ENCODE measurements at places on chromosomes 6 and 20. TPM values are rescaled to one million over a fixed set of nuclear protein-coding genes. Genes with fewer than 3 reads are reported as not detected.
A peak's percentile ranks its signal among the peaks of the same experiment; 100 is the strongest.

- no peak for DNase-seq
These were observed 25.9 kb upstream of the HACE1 start for GRCh38 chr6:104885518-104886043.

GRCh38 chr6:42140756-42141602, 1.4 kb downstream of the C6orf132 start:
- no peak for DNase-seq

DNA sequence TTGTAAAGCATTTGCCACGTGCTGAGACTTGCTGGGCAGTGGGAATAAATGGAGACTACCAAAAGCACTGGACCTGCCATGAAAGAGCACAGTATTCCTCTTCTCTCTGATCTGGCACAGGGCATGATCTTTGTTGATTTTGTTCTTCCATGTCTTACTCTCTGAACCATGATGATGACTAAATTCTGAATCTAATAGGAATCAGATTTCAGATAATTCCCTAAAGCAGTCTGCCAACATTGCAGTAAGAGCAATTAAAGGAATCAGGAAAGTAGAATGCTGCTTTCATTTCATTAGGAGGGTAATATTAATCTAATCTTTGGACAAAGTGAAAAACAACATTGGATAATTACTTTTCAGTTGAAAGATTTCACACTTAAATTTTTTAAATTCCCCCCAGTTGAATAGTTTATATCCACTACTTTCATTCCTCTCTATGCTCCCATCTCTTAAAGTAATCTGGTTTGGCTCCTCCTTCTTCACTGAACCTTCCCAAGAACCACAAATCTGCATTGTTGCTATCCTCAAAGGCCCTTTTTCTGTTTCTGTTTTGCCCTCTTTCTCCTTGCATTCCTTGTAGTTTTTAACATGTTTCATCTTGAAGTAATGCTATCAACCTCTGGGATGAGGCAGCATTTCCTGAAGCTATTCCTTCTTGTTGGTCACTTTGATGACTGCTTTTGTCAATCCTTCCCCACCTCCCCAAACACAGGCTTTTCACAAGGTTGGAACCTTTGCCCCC, 243.2 kb upstream of the TENT5A start:
- DNase-seq: peak; percentile 47

The FOXP4 gene
- 3.1 TPM for total RNA-seq

GRCh38 chr20:61608275-61609085, 356.4 kb downstream of the CDH4 start:
- DNase-seq: no peak

DNA sequence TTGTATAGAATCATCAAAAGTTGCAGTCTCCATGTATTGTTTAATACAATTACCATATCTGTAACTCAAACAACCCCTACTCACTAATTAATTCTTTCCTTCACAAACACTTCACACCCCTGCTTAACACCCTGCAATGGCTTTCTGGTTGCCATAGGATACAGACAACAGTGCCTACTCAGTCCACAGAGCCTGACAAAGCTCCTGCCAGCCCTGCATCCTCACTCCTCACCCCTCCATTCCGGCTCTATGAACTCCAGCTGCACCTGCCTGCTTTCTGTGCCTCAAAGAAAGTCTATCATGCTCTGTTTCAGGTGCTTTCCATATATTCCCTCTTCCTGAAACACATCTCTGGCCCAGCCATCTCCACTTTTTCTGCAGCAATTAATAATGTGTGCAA, 253.4 kb downstream of the HACE1 start:
- no peak for DNase-seq

The SLC17A2 gene
- 0.21 TPM for total RNA-seq

- no peak for DNase-seq
These were observed 21.9 kb upstream of the MBOAT1 start for GRCh38 chr6:20234136-20234535.

The OR2H2 gene
- not detected for total RNA-seq

DNA sequence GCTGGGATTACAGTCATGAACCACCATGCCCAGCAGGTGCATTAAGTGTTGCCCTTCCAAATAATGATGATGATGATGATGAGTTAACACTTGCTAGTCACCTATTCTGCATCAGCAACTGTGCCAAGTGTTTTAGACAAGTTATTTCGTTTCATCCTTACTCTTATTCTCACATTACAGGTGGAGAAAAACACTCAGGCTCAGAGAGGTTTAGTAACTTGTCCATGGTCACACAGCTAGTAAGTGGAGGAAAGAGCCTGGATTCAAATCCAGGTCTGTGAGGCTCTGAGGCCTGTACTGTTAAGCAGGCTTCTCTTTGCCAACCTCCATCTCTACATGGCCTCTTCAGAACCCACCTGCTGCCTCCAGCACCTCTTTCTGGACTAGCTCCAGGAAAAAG, 70.8 kb downstream of the MDGA1 start:
- no peak for DNase-seq

DNA sequence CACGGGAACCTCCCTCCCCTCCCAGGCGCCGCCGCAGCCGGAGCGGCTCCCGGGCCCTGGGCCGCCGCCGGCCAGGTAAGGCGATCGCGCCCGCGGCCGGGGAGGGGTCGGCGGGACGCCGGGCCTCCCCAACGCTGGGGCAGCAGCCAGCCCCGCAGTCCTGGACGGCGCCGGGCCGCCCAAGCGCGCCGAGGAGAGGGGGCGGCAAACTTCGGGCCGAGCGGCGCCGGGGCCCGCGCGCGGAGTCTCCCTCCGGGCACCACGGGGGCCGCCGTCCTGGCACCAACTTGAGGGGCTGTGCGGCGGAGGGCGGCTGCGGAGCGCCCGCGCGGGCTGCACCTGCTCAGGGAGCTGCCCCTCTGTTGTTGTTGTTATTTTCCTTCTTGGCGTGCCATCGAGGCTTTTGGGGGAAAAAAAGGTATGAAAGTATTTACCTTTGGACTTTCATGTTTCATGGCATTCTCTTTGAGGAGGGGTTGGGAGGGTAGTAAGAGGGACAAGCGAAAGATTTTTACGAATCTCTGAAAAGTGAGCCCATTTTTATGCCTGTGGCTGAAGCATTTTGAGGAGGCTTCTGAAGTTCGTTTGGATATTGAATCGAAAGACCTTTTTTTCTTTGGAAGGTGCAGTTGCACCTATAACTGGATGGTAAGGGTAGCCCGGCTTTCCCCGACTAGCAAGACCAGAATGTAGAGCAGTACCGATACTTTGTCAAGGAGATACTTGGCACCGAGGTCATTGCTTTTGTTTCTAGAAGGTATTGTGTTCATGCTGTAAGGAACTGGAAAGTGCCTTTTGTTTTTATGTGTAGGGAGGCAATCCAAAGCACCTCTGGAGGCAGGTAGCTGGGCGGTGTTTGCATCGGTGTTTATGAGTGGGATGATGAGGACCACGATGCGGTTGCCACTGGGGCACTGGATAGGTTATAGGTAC, at the start of gene RNF182:
Gene RNF182 (plus strand): TSS at position 4 of the 933 bp plus-strand sequence. CDS start 52,168 bp downstream, outside the sequence.
- no peak for DNase-seq

- no peak for DNase-seq
These were observed 1675.8 kb downstream of the HACE1 start for GRCh38 chr6:103183831-103184411.

Data from myocyte (in vitro differentiated cells).